ENCODE measurements at places on chromosomes 3 and 15.

GRCh38 chr3:123447749-123448517, 957 bp downstream of the ADCY5 start:
- peak; percentile 33 for DNase-seq
- peaks cover 64% of the 10 kb centered on the region for H3K27me3 ChIP-seq
- peak overlapping the region; percentile 68 for H3K4me3 ChIP-seq

- H3K4me1 ChIP-seq: no peaks in the 10 kb centered on the region
- H3K27ac ChIP-seq: no peak overlapping the region
- H3K36me3 ChIP-seq: no peaks in the 10 kb centered on the region
- no peak overlapping the region for H3K4me3 ChIP-seq
Measured at GRCh38 chr3:62109534-62109933, 263.8 kb downstream of the FEZF2 start.

DNA sequence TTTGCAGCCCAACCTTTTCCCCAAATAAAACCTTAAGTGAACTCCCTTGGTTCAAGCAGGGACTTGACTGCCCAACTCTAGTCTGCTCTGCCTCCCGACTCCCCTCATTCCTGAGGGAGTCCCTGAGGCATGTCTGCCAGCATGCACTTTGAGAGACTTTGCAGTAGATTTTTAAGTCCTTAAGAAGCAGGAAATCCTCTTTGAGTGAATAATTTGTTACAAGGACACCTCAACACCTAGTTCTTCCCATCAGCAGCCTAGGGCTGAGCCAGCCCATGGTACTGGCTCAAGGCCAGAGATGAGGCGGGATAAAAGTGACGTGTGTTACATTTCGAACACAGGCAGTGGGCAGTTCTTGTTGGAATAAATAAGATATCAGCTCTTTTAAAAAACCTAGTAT, 204.3 kb upstream of the SLC2A2 start:
- H3K4me1 ChIP-seq: peaks cover 29% of the 10 kb centered on the region
- no peak for DNase-seq
- H3K27me3 ChIP-seq: no peaks in the 10 kb centered on the region
- H3K27ac ChIP-seq: no peak overlapping the region
- no peak overlapping the region for H3K4me3 ChIP-seq
- peaks cover 3% of the 10 kb centered on the region for H3K36me3 ChIP-seq

GRCh38 chr3:104787306-104787705, 579.4 kb upstream of the ALCAM start:
- H3K27me3 ChIP-seq: no peaks in the 10 kb centered on the region
- H3K36me3 ChIP-seq: no peaks in the 10 kb centered on the region
- H3K4me1 ChIP-seq: no peaks in the 10 kb centered on the region

- peak; percentile 72 for DNase-seq
- H3K4me1 ChIP-seq: peaks cover 73% of the 10 kb centered on the region
- H3K36me3 ChIP-seq: peaks cover 29% of the 10 kb centered on the region
- peak overlapping the region; percentile 92 for H3K27ac ChIP-seq
Measured at GRCh38 chr3:51686512-51687215, 15.6 kb downstream of the TEX264 start.

DNA sequence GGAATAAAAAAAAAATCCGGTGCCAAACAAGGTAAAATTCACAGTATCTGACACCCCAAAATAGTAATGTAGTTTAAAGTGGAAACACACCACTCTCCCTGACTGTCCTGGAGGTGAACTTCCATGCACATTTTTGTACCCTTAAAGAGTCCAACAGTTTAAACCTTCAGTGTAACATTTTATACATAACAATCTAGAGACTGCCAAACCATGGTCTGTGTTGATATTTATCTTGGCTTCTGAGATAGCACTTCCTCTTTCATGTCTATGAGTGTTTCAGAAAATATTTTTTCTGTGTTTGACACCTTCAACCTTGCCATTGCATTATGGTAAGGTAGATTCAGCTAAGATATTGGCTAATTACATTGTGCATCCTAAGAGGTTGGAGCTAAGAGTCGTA, 13.9 kb downstream of the TMEM45A start:
- H3K27me3 ChIP-seq: peaks cover 65% of the 10 kb centered on the region
- no peak overlapping the region for H3K27ac ChIP-seq
- no peaks in the 10 kb centered on the region for H3K4me1 ChIP-seq

DNA sequence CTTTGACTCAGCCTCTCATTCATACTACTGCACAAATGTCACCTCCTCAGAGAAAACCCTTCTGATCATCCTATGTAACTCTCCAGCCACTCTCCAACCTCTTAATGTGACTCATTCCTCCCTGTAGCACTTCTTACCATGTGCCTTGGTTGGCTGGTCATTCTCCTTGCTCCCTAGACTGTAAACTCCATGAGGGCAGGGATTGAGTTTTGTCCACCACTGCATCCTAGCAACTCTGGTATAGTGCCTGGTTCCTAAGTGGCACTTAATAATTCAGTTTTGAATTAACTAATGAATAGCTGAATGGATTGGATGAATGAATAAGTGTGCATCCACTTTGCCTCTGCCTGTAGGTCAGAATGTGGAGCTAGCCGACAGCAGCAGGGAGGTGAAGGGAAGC, 202.5 kb upstream of the HES1 start:
- no peak for DNase-seq
- no peaks in the 10 kb centered on the region for H3K4me1 ChIP-seq
- no peak overlapping the region for H3K27ac ChIP-seq
- no peak overlapping the region for H3K4me3 ChIP-seq
- peaks cover 48% of the 10 kb centered on the region for H3K27me3 ChIP-seq

- peaks cover 8% of the 10 kb centered on the region for H3K36me3 ChIP-seq
- no peak for DNase-seq
- no peak overlapping the region for H3K27ac ChIP-seq
- H3K4me1 ChIP-seq: peaks cover 4% of the 10 kb centered on the region
- no peak overlapping the region for H3K4me3 ChIP-seq
Measured at GRCh38 chr3:11711876-11712275, 68.2 kb upstream of the VGLL4 start.

- peaks cover 4% of the 10 kb centered on the region for H3K36me3 ChIP-seq
- H3K4me3 ChIP-seq: peak overlapping the region; percentile 68
- peak overlapping the region; percentile 84 for H3K27ac ChIP-seq
- H3K4me1 ChIP-seq: peaks cover 40% of the 10 kb centered on the region
- H3K27me3 ChIP-seq: no peaks in the 10 kb centered on the region
- peak; percentile 68 for DNase-seq
Measured at GRCh38 chr3:68088216-68088615, 433.8 kb upstream of the SUCLG2 start.

DNA sequence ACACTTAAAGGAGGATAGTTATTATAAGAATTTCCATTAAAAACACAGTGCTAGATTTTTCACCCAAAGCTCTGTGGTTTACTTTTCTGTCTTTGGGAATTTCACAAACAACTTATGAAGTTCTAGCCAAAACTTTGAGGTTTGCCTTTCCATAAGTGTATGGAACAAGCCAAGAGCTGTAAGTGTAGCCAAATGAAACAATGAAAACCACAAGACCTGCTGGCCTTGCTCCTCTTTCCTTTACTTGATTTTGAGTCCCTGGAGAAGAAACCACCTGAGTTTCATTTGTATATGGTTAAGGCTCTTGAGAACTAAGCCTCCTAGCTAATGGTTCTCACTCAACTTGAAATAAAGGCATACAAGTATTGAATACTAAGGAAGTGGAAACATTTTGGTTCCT, 365.3 kb upstream of the EPHA3 start:
- H3K4me3 ChIP-seq: no peak overlapping the region
- DNase-seq: no peak
- H3K4me1 ChIP-seq: no peaks in the 10 kb centered on the region

- H3K27ac ChIP-seq: peak overlapping the region; percentile 85
- no peaks in the 10 kb centered on the region for H3K27me3 ChIP-seq
- DNase-seq: no peak
- peaks cover 20% of the 10 kb centered on the region for H3K4me1 ChIP-seq
Measured at GRCh38 chr3:28207000-28207733, 34.3 kb upstream of the CMC1 start.

DNA sequence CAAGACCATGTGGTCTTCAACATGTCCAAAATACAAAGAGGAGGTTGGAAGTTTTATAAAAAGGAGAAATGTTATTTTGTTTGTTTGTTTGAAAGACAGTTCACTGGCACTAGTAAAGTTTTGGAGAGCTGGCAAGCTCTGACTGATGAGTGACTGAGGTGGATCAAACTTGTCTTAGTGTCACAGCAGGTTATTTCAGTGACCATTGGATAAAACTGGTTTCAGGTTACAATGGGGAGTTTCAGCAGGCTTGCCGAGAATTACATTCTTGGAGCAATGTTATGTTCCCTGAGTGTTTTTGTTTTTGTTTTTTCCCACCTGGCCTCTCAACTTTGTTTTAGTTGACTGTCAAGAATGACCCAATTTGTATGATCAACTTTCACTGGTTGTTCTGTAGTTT, 414.5 kb upstream of the ARHGEF26 start:
- no peaks in the 10 kb centered on the region for H3K36me3 ChIP-seq
- H3K27me3 ChIP-seq: peaks cover 42% of the 10 kb centered on the region
- no peaks in the 10 kb centered on the region for H3K4me1 ChIP-seq
- no peak for DNase-seq

DNA sequence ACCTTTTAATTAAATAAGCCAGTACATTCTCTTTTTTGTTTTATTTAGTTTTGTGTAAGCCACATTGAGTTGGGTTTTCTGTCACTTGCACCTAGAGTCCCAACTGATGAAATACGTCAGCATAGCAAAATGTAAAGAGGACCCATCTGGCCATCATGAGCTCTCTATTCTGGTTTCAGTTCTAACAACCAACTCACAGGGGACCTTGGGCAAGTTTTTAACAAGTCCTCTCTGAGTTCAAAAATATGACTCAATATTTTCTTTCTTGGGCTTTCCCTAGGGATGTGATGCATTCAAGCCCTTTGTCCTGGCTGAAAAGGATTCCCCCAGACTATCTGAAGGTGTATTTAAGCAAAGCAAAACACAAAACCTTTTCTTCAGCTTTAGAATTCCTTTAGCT, 32.9 kb downstream of the PLCH1 start:
- H3K27ac ChIP-seq: no peak overlapping the region
- H3K4me3 ChIP-seq: no peak overlapping the region
- H3K36me3 ChIP-seq: no peaks in the 10 kb centered on the region
- no peaks in the 10 kb centered on the region for H3K4me1 ChIP-seq
- no peak for DNase-seq

- H3K4me1 ChIP-seq: peaks cover 57% of the 10 kb centered on the region
- H3K27me3 ChIP-seq: peaks cover 14% of the 10 kb centered on the region
- peak overlapping the region; percentile 100 for H3K4me3 ChIP-seq
- peaks cover 86% of the 10 kb centered on the region for H3K36me3 ChIP-seq
Measured at GRCh38 chr3:27719314-27720003, 2.7 kb downstream of the EOMES start.

GRCh38 chr3:12964711-12965612, 108.3 kb downstream of the IQSEC1 start:
- no peaks in the 10 kb centered on the region for H3K27me3 ChIP-seq
- peaks cover 84% of the 10 kb centered on the region for H3K4me1 ChIP-seq
- peak overlapping the region; percentile 93 for H3K27ac ChIP-seq

DNA sequence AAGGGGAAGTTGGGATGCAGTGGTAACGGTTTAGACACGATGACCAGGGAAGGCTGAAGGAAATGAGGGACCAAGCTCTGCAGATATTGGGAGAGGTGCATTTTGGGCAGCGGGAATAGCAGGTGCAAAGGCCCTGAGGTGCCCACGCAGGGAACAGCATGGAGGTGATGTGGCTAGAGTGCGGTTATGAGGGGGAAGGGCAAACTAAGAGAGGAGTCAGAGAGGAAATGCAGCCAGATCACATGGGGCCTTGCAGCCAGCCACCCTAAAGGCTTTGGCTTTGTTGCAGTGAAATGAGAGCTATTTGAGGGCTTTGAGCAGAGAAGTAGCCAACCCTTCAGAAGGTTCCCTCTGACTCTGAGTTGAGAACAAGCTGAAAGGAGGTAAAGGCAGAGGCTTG, 2.6 kb downstream of the SPATA12 start:
- DNase-seq: no peak
- H3K4me1 ChIP-seq: peaks cover under 1% of the 10 kb centered on the region

DNA sequence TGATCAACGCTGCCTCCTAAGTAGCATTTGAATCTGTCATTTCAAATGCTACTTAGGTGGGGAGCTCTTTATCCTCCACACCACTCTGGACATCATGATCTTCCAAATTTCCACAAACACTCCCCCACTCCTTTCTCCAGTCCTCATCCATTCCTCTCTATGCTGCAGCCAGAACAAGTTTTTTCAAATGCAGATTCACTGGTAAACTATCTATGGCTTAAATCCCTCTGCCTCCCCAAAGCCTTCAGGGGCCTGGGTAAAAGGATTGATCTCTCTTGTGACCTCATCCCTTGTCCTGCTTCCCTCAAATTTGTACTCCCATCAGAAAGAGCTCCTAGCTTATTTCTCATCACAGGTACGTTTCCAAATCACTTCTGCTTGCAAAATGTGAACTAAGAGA, 1.3 kb upstream of the AEN start:
- H3K36me3 ChIP-seq: peaks cover 11% of the 10 kb centered on the region
- peaks cover 33% of the 10 kb centered on the region for H3K4me1 ChIP-seq
- no peak overlapping the region for H3K27ac ChIP-seq
- H3K4me3 ChIP-seq: no peak overlapping the region
- DNase-seq: no peak
- peaks cover 15% of the 10 kb centered on the region for H3K27me3 ChIP-seq

DNA sequence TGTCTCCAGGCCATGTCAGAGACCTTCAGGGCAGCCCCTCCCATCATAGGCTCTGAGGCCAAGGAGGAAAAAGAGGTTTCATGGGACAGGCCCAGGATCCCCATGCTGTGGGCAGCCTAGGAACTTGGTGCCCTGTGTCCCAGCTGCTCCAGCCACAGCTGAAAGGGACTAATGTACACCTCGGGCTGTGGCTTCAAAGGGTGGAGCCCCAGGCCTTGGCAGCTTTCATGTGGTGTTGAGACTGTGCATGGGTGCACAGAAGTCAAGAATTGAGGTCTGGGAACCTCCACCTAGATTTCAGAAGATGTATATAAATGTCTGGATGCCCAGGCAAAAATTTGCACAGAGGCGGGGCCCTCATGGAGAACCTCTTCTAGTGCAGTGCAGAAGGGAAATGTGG, 6.6 kb upstream of the SSR3 start:
- H3K27ac ChIP-seq: no peak overlapping the region
- no peaks in the 10 kb centered on the region for H3K4me1 ChIP-seq
- no peak overlapping the region for H3K4me3 ChIP-seq

- H3K36me3 ChIP-seq: peaks cover 2% of the 10 kb centered on the region
- no peaks in the 10 kb centered on the region for H3K27me3 ChIP-seq
- peak overlapping the region; percentile 13 for H3K27ac ChIP-seq
- no peak overlapping the region for H3K4me3 ChIP-seq
Measured at GRCh38 chr3:177601152-177601551, 403.9 kb upstream of the TBL1XR1 start.

DNA sequence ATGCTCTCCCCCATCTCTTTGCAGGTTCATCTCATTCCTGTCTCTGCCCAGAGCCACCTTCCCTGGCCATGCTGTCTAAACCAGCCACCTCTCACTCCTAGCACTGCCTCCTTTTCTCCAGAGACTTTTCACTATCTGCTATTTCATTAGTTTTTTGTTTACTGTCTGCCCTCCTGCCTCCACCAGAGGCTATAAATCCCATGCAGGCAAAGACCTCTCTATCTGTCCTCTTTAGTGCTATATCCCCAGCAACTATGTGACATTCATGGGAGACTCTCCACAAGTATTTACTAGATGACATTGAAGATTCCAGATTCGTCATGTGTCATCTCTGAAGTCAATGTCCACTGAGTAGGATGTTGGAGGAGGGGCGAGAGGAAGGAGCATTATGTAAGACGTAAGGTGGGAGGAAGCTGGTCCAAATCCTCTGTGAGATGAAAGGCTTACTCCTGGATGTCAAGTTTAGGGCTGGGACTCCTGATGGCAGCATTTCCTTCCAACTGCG, 3.4 kb upstream of the FAM43A start:
- H3K36me3 ChIP-seq: peaks cover 20% of the 10 kb centered on the region
- H3K27me3 ChIP-seq: peaks cover 6% of the 10 kb centered on the region
- no peak overlapping the region for H3K4me3 ChIP-seq
- DNase-seq: no peak

Data from effector memory CD8-positive, alpha-beta T cell (primary cell).